ENCODE measurements at places on chromosomes 3 and 15.

DNA sequence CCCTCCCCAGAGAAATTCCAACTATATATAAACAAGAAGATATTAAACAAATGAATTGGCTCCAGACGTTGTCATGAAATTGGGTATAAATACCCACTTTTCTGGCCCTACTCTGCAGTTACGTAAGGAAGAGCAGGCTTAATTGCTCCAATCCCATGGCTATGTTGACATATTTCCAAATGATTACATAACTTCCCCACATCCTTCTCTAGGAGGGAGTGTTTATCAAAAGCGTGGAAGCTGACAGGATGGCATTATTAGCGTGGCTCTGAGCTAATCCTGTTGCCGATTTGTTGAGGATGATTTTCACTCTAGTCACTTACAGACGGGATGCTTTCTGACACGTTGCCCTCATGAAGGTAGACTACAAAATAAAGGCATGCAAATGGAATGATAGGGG lies 347.5 kb upstream of the TMCO5A start:
- DNase-seq = no peak

DNA sequence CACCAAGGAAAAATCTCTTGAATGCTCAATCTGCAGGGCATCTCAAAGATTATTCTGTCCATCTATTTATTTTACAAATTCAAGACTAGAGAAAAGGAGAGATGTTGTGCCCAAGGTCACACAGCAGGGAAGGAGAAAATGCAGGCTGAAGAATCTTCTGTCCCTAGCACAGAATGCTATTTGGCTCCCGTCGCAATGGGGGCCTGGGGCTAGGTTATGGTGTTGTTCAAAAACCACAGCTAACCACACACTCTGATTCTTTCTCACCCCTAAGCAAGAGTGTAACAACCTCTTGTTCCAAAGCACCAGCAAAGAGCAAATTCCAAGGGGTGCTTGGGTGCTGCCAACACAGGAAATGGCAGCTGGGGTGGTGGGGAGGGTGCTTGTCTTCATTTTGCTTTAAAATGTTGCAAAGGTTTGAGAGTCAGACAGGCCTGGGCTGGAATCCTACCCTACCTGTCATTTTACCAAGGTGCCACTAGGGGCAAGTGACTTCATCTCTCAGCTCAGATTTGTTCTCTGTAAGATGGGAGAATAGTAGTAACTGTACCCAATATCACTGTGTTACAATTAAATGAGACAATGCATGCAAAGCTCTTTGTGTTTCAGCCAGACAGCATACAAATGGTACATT lies 112.5 kb downstream of the ADAMTS9 start:
- no peak for DNase-seq

DNA sequence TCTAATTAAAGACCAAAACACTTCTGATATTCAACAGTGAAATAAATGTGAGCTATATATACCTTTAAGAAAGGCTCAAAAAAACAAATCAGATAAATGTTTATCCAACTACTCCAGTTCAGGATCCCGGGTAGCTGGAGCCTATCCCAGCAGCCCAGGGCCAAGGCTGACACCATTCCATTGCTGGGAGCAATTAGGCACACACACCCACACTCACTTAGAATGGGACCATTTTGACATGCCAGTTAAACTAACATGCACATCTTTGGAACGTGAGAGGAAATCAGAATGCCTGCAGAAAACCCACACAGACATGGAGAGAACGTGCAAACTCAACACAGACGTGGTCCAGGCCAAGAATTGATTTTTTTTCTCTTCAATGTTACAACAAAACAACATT lies 30.0 kb upstream of the PLSCR4 start:
- DNase-seq = no peak

- no peak for DNase-seq
These were observed 44.9 kb downstream of the ATP1B3 start for GRCh38 chr3:141921316-141921715.

DNA sequence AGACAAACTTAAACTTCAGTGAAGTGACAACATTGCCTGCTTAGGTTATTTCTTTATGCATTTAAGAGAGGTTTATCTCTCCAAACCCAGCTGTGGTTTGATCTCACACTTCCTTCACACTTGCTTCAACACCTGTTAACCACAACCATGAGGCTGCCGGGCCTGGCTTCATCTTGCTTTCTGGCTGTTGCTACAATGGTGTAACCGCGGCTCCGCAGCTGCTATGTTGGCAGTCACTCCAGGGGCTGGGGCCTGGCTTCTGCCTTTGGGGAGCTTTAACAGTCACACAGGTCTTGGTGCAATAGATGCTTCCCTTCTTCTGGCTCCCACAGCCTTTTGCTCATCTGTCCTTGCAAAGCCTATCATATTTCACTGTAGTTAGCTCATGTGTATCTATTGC lies 72.9 kb upstream of the MNS1 start:
- DNase-seq = peak; percentile 79

GRCh38 chr3:9500108-9501050 lies 53.2 kb downstream of the LHFPL4 start:
- peak; percentile 59 for DNase-seq

All from femur (tissue), 1 donor.